Astrocyte (in vitro differentiated cells and primary cell): ENCODE measurements at places on chromosomes 3 and 15.

DNA sequence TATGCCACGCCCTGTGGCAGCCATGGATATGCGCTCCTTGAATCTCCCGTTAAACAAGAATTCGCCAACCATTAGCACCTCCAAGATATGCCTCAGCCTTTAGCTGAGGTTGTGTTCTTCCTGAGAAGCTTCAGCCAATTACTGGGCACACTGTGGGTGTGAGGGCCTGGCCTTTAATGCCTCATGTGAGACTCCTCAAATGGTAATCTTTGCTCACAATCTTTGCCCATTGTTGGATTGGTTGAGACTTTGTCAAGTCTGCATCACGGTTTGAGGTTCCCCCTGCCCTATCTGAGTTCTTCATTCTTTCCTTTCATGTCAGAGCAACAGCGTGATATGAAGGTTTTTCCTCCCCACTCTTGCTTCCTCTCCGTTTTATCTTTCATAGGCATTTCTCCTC is 108.1 kb upstream of the CCDC54 start:
- DNase-seq, result no peak

GRCh38 chr3:124032311-124032880 is 40.5 kb upstream of the ROPN1 start:
- DNase-seq, result no peak

GRCh38 chr3:159632851-159633250 is 355.8 kb upstream of the IL12A start:
- no peak for DNase-seq

GRCh38 chr3:176757429-176757828 is 439.9 kb downstream of the TBL1XR1 start:
- no peak for DNase-seq

DNA sequence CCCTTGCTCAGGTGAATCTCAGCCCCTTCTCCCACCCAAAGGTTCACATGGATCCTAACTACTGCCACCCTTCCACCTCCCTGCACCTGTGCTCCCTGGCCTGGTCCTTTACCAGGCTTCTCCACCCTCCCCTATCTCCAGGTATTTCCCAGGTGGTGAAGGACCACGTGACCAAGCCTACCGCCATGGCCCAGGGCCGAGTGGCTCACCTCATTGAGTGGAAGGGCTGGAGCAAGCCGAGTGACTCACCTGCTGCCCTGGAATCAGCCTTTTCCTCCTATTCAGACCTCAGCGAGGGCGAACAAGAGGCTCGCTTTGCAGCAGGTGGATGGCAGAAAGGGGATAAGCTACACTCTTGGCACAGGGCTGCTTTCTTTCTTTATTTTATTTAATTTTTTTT is 4.5 kb downstream of the FAM131A start:
- DNase-seq, result no peak

DNA sequence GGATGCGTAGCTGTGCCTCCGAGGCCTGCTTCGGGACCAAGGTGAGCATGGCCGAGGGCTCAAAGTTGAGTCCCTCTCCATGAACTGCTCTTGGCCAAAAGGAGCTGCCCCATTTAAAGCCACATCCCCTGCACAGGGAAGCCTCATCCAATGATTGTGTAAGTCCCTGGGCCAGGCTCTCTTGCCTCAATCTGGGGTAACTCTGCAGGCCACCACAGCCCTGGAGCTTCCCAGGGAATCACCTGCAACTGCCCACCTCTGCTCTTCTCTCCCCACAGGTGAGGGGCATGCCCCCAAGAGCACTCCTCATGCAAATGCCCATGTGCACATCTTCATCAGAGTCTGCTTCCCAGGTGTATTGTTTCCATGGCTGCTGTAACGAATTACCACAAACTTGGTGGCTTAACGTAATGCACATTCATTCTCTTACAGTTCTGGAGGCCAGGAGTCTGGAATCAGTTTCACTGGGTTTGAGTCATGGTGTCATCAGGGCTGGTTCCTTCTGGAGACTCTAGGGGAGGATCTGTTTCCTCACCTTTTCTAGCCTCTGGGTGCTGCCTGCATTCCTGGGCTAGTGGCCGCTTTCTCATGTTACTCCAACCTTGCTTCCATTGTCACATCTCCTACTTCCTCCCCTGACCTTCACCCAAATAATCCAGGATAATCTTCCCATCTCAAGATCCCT is 25.0 kb upstream of the LOXL1 start:
- DNase-seq, result no peak

GRCh38 chr15:35583863-35584528 is 38.0 kb upstream of the DPH6 start:
- DNase-seq, result peak; percentile 65

- no peak for DNase-seq
Measured at GRCh38 chr3:155956508-155957411, 86.3 kb downstream of the GMPS start.

DNA sequence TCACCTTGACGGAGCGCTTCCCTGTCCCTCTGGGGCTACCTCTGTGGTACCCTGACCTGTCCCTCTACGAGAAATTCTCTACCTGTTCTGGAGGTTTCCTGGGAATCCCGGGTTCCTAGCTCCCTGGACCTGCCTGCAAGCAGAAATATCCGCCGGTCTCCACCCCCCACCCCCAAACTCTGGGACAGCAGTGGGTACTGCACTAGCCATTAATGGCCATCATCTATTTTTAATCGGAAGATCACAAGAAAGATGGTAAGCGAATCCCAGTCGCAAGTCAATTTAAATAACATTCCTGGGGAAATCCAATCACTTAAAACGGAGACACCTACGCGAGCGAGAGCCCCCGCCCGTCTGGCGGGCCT is 429 bp upstream of the C3orf80 start:
- DNase-seq, result no peak

DNA sequence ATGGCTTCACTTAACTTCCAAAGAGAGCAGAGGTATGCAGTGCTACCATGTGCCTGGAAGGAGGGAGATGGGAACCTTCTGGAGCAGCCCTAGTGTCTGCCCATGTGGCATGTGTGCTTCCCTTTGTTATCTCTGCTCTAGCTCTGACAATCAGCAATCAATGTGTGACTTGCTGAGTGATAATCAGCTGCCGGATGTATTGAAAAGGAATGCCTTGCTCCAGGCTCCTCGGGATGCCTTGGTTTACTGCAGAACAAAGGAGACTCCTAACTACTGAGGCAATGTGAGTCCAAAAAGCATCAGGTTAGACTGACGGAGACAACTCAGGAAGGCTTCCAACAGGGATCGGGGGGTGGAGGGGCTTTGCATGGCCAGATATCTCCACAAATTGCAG is 36.0 kb upstream of the CORO2B start:
- no peak for DNase-seq

DNA sequence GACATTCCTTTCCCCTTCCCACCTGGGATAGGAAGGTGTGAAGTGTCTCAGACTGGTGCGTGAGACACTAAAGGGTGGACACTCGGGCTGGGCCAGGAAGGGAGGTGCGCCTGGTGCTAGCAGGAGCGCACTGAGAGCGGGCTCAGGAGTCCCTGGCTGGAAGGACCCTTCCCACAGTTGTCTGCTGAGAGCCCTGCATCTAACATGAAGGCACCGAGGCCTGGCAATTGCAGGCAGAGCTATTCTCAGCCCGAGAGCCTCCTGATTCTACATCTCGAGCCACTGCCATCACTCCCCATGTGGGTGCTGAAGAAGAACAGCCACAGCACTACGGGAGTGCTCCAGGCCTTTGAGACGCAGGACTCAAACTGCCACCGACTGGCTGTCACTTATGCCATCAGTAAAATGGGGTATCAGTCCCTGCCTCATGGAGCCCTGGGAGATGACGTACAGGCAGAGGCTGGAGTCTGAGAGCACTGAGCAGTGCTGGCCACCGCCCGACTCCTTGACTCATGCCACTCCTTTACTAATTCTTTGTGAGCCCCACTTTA is 159.4 kb downstream of the KLF13 start:
- DNase-seq, result no peak

DNA sequence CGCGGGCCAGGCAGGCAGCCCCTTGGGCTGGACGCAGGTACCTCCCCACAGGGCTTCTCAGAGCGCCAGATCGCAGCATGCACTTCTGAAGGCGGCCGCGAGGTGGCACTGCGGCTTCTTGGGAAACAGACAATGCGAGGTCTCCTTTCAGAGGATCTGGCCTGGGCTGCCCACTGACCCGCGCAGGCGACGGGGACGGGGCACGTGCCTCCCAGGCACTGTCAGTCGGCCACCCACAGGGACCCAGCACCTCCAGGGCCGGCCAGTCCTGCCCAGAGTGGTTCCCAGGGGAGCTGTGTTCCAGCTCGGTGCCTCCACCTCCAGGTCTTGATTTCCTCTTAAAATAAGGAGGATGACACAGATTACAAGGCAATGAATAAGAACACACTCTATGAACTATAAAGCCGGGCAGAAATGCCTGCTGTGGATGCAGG is 24.4 kb upstream of the TXNRD3 start:
- DNase-seq, result peak; percentile 36

- peak; percentile 56 for DNase-seq
Measured at GRCh38 chr15:70526221-70526973, 237.0 kb downstream of the UACA start.

GRCh38 chr15:70492240-70493177 is 270.8 kb downstream of the UACA start:
- peak; percentile 90 for DNase-seq

DNA sequence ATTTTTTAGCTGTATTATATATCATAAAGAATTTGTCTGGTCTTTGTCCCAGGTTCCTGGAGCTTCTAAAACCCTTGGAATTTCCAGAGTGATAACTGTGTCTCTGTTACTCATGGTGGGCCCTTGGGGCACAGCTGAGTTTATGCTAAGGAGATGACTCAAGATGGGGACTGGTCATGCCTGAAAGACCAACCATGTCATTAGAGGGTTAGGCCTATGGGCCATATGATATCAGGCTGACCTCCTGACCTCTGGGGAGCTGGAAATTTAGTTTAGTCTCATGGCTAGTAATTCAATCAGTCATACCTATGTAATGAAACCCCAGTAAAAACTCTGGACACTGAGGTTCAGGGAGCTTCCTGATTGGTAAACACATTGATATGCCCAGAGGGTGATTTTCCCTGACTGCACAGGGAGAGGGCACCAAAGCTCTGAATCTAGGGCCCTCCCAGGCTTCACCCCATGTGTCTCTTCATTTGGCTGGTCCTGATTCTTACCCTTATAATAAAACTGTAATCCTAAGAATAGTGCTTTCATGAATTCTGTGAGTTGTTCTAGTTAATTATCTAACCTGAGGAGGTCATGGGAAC is 69.6 kb downstream of the EEFSEC start:
- DNase-seq, result no peak

DNA sequence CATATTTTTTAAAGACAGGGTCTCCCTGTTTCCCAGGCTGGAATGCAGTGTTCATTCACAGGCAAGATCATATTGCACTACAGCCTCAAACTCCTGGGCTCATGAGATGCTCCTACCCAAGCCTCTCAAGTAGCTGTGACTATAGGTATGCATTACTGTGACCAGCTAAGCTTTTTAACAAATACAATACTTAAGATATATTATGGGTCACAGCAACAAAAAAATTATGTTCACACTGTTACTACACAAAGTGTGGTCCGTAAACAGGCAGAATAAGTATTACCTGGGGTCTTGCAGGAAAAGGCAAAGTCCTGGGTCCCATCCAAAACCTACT is 152.5 kb downstream of the VPS13C start:
- no peak for DNase-seq

- DNase-seq, result peak; percentile 55
Measured at GRCh38 chr3:183324083-183324482, 71.0 kb downstream of the B3GNT5 start.

GRCh38 chr3:42115215-42115614 is 24.1 kb downstream of the TRAK1 start:
- no peak for DNase-seq

- peak; percentile 40 for DNase-seq
Measured at GRCh38 chr3:23915537-23916108, 1.2 kb downstream of the NKIRAS1 start.

GRCh38 chr3:70919091-70919490 is 606.7 kb upstream of the MDFIC2 start:
- DNase-seq, result peak; percentile 33

DNA sequence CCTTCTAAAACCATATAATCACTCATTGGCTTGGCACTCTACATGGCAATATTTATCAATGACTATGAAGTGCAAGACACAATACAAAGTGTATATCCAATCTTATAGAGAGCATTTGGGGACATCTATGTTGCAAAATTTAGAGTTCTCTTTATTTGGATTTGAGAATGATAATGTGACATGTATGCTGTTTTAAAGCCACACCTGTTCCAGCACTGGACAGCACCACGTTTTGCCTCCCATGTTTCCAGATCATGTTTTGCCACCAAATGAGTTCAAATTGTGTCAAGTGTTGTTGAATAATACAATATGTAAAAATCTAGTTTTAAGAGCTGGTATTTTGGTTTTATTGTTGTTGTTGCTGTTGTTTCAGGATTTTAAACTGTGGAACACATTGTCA is 33.3 kb upstream of the GOLGA8A start:
- DNase-seq, result no peak

- peak; percentile 58 for DNase-seq
Measured at GRCh38 chr15:89116404-89116803, 28.1 kb downstream of the ABHD2 start.

- DNase-seq, result peak; percentile 67
Measured at GRCh38 chr3:191269289-191270085, 59.7 kb upstream of the CCDC50 start.

DNA sequence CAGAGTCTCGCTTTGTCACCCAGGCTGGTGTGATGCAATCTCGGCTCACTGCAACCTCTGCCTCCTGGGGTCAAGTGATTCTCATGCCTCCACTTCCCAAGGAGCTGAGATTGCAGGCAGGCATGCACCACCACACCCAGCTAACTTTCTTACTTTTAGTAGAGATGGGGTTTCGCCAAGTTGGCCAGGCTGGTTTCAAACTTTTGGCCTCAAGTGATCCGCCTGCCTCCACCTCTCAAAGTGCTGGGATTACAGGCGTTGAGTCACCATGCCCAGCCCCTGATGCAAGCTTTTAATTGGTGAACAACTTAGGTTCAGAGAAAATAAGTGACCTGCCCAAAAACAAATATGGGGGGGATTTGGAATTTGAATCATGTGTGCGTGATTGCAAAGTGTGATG is 246.2 kb downstream of the LRTM1 start:
- no peak for DNase-seq

GRCh38 chr3:131142580-131142979 is 115.9 kb downstream of the NEK11 start:
- DNase-seq, result no peak

DNA sequence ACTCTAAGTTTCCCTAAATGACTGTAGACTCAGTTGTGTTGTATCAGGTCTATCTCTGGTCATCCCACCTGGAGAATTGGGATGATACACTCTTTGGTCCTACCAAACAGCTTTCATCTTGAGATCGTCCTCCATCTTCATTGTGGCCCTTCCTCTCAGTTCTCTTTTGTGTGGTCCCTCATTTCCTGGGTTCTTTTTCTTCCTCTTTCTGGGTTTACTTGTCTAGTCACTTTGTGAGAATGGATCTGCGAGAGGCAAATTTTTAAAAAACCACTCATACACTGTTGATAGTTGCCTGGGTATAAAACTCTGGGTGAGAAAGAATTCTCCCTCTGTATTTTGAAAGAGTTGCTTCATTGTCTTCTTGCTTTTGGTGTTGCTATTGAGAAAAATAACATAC is 6.0 kb upstream of the AMOTL2 start:
- no peak for DNase-seq
